ENCODE measurements at places on chromosomes 6 and 20.

DNA sequence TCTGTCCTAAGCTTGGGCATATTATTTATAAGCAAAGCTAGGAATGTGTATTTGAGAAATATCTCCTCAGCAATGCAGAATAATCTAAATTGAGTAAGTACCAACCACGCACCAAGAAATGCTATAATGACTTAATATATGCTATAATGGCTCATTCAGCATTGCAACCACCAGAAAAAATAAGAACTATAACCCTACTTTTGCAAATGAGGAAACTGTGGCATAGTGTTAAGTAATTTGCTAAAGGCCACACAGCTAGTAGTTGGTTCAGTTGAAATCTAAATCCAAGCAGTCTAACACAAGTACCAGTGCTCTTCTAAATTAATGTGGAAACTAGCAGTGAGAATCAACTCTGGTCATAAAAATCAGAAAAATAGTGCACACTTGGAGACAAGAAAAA, 35.7 kb downstream of the HBS1L start:
- no peak for DNase-seq

DNA sequence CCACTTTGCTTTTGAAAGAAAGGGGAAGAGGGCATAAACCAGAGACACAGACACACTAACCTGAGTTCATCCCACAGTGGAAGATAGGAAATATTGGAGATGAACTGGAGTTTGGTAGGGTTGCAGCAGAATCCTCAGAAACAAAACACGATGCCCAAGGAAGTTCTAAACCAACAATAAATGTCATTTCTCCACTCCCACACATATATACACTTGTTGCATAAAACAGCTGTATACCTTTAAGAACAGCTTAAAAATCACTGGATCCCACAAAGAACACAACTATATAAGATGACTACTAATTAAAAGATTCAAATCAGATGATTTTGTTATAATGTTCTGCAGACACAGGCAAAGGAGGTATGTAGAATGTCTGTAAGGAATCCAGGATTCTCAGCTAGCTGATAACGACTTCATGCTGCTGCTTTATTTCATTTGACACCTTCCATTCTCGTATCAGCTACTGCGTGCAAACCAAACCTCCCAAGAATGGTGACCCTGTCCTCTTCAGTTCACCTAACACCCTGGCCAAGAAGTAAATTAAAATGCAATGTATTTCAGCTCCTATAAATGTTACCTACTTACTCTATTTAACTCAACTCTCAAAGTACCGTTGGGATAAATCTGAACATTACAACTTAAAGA, 14.3 kb downstream of the KIF13A start:
- DNase-seq, result no peak

GRCh38 chr6:20693466-20694063, 159.3 kb downstream of the CDKAL1 start:
- no peak for DNase-seq

- no peak for DNase-seq
Observed at GRCh38 chr6:150255840-150256239, 113.0 kb upstream of the IYD start.

DNA sequence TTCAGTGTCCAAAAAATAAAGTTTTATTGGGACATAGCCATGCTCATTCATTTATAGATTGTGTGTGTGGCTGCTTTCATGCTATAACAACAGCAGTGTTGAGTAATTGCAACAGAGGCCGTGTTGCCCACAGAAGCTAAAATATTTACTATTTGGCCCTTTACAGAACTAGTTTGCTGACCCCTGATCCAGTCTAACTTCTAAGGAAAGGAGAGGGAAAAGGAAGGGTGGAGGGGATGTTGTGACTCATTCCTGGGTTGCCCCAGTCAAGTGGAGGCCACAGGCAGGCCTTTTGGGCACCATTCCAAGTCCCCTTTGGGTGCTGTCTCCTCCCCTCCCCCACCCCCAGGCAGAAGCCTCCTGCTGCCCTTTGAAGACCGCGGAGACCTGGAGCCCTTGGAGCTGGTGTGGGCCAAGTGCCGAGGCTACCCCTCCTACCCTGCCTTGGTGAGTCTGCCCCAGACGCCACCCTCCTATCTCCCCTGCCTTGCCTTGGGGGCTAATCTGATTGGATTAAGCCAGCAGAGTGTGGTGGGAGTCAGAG, 28.4 kb downstream of the BRPF3 start:
- DNase-seq, result no peak

- no peak for DNase-seq
Observed at GRCh38 chr6:147029923-147030322, 174.3 kb upstream of the STXBP5 start.

DNA sequence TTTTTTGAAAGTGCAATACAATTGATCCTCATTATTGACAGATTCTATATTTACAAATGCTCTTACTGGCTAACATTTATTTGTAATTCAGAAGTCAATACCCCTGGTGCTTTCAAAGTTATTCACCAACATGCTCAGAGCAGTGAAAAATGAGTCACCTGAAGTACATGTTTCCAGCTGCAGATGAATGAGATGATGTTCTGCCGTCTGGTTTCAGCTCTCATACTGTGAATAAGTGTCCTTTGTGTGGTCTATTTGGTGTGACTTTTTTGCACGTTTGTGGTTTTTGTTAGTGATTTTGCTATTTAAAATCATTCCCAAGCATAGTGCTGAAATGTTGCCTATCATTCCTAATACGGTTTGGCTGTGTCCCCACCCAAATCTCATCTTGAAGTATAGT, 22.3 kb upstream of the EYA4 start:
- no peak for DNase-seq

- no peak for DNase-seq
Observed at GRCh38 chr6:56689114-56689513, 46.4 kb upstream of the DST start.

- no peak for DNase-seq
Observed at GRCh38 chr20:46056970-46057855, 28.2 kb downstream of the SLC12A5 start.

DNA sequence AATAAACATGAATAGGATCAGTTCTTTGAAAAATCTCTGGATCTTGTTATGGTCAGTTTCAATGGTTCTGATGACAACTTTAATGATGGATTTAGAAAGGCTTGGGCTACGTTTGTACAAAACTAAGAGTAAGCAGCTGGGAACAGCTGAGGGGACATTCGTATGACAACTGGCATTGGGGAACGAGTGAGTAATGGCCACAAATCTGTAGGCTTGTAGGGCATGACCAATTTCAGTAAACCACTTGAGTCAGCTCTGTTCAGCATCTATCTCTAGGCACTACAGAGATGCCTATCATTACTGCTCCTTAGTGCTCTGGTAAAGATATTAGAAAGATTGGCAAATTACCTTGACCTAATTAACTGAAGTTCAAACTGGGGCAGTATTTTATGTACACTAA, 1375.6 kb downstream of the EPHA7 start:
- no peak for DNase-seq

GRCh38 chr6:89392823-89393222, 19.2 kb downstream of the RRAGD start:
- no peak for DNase-seq

GRCh38 chr20:38178065-38178491, 13.0 kb upstream of the TGM2 start:
- DNase-seq, result no peak

GRCh38 chr20:33054791-33055190, 1.1 kb downstream of the BPIFB3 start:
- DNase-seq, result no peak

GRCh38 chr6:120198033-120198432, 848.5 kb upstream of the MAN1A1 start:
- DNase-seq, result no peak

GRCh38 chr6:132198040-132198439, 203.2 kb downstream of the MOXD1 start:
- DNase-seq, result no peak

GRCh38 chr6:42195415-42195814, 659 bp upstream of the GUCA1B start:
- DNase-seq, result no peak

DNA sequence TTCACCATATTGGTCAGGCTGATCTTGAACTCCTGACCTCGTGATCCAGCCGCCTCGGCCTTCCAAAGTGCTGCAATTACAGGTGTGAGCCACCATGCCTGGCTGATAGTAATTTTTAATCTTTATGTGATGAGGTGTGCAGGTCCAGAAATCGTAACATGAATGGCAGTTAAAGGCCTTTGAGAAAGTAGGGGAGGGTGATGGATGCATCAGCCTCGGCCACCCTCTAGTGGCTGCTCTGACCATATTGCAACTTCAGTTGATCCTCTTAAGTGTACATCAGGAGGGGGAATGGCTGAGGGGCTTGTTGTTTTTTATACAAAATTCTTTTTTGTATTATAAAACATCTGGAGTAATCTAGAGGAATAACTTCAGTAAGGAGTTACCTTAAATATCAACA, 193.0 kb downstream of the ZFAND3 start:
- peak; percentile 63 for DNase-seq

DNA sequence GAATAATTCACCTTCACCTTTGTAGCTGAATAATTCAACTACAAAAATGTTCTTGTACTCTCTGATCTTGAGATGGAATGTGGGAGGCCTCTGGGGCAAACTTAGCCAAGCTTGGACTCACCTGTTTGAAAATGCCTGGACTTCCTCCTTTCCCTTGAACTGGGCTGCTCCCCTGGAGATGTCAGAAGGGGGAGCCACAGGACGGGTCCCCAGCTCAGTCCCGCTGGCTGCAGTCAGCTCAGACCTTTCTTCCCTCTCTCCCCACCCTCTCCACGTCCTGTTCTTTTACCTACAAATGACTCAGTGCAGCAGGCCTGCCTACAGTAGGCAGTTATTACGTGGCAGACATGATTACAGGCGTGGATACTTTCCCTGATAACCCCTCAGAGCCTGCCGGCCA, 131.5 kb upstream of the RALGAPA2 start:
- DNase-seq, result peak; percentile 42

DNA sequence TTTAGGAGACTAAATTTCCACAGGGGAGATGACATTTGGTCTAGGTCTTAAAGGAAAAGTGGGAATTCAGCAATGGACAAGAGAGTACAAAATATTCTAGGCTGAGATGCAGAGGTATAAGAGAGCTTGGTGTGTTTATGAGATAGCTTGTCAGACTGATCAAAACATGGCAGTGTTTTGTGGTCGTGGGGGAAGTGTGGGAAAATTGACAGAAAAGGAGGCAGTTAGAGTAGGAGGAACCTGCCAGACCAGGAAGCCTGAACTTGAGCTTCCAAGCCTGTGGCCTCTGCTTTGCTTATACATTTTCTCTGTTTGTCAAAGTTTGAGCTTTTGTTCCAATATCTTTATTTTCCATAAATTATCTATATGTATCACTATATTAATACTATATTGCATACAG, 69.5 kb upstream of the MAP3K7 start:
- DNase-seq, result no peak

- DNase-seq, result no peak
Observed at GRCh38 chr6:119428633-119429032, 79.1 kb upstream of the MAN1A1 start.

GRCh38 chr6:65570340-65570739, 136.7 kb downstream of the EYS start:
- no peak for DNase-seq

DNA sequence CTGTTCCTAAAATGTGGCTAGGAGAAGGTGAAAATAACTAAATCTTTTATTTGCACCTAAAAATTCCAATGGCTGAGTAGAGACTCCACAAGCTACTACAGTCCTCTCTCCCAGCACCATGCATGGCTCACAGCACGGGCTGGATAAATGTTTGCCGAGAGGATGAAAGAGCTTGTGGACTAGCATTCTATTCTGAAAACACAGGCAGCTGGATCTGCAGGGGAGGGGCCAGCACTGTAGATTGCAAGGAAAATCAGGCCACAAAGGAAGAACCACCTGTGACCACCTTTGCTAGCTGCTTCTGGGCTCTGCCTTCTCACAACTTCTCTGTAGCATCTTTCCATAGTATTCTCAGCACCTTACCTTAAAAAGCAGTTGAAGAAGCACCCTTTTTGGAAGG, 46.6 kb downstream of the CLIC5 start:
- no peak for DNase-seq

DNA sequence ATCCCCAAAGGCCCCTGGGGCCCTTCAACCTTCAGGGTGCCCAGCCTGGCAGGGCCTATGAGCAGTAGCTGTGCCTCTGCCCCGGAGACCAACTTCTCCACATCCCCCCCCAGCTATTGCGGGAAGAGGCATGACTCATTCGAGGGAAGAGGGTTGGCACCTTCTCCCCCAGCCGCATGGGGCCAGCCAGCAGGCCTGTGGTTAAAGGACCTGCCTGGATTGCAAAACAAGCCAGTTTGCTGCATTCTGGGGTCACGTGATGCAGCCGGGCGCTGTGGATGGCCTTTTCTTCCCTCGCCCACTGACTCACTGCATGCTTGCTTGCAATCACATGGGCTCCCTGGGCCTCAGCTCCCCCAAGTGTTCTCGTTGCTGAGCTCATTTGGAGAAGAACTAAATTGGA, 182.5 kb downstream of the MAFB start:
- DNase-seq, result peak; percentile 89

DNA sequence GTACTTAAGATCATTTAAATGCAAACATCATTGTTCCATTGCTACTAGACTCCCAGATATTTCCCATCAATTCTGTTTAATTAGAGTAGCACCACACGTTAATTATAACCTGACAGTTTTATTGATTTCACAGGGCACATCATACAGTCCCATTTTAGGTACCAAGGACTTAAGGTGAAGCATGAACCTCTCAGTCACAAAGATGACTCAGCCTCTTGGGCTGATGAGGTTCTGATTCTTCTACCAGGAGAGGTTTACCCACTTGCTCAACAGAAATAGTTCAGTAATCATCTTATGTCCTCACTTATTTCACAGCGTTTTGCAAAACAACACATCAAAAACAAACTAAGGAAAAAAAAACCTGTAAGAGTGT, 98.5 kb downstream of the HIVEP2 start:
- no peak for DNase-seq

GRCh38 chr6:158014505-158015187, 33.0 kb downstream of the SYNJ2 start:
- peak; percentile 71 for DNase-seq

DNA sequence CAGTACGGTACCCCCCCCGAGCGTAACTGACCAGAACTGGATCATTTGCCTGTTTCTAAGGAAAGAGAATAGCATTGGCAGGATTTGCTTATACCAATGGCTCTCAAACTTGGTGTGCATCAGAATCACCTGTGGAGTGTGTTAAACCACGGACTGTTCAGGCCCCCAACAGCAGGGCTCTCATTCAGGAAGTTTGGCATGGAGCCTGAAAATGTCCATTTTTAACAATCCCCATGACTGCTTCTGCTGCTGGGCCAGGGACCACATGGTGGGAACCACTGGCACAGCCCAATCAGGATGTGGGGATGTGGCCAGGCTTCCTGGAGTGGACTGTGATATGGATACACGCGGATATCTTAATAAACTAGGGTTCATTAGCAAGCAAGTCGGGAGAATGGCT, 53.9 kb downstream of the GTF2H5 start:
- no peak for DNase-seq

DNA sequence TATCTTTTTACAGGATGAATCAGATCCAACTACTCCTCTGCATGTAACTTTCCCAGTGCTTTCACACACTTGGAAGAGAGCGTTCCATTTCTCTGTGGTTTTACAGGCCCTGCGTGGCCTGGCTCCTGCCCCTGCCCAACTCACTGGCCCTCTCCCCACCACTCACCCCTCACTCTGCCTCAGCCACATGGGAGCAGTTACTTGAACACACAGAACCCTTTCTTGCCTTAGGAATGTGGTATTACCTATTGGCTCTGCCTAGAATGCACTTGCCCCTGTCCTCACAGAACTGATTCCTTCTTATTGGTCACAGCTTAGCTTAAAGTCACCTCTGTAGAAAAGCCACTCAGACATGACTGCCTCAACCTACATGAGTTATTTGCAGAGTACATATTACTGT, 108.4 kb downstream of the CRYBG1 start:
- DNase-seq, result no peak
